ENCODE measurements at places on chromosomes 13 and 19.

DNA sequence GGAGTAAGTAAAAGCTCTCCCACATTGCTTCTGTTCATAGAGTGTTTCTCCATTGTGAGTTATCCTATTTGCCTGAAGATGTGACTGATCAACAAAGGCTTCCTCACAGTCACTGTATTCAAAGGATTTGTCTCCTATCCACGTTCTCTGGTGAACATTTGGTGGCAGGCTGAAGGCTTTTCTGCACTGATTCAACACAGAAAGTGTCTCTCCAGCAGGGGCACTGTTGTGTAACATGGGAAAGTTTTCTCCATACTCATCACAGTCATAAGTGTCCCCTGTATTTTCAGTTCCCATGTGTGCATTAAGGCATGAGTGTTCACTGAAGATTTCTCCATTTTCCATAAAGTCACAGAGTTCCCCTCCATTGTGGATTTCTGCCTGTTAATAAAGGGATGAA lies 17.6 kb downstream of the ZNF121 start:
- no peak for DNase-seq

GRCh38 chr13:26465954-26466353 lies 91.5 kb upstream of the WASF3 start:
- DNase-seq = no peak

- DNase-seq = no peak
Observed at GRCh38 chr13:71156550-71156949, 710.5 kb downstream of the DACH1 start.

DNA sequence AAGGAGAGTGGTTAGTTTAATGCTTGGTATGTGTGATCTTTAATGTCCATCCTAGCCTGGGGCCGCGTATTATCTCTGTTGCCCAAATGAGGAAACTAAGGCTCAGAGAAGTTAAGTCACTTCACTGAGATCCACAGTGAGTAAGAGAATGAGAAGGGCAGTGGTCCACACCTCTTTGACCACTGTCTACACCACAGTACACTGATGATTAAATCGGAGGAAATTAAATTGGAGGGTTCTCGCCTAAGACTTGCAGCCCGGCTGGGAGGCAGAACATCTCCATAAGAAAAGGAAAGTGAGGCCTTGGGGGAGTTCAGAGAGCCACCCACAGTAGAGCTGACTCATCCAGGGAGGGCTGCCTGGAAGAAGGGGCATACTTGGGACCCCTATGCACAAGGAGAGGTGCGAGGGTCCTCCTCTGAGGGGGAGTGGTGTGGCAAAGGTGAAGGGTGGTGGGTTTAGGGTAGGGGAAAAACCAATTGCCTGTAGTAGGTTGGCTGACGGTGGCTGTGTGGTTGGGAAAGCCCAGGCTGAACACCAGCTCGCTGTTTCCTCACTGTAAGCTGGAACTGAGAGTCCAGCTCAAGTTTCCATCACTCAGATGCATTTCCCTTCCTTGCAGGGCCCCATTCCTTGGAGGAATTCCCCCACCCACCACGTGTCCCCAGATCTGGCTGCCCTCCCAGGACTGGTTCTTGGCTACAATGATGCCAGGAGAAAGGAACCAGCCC lies 15.0 kb upstream of the DHRS12 start:
- DNase-seq = no peak

- no peak for DNase-seq
Observed at GRCh38 chr19:17404015-17404414, 1.4 kb downstream of the BST2 start.

- DNase-seq = no peak
Observed at GRCh38 chr13:45242524-45242923, 41.7 kb upstream of the KCTD4 start.

GRCh38 chr19:38563475-38563874 lies 54.3 kb downstream of the MAP4K1 start:
- no peak for DNase-seq

DNA sequence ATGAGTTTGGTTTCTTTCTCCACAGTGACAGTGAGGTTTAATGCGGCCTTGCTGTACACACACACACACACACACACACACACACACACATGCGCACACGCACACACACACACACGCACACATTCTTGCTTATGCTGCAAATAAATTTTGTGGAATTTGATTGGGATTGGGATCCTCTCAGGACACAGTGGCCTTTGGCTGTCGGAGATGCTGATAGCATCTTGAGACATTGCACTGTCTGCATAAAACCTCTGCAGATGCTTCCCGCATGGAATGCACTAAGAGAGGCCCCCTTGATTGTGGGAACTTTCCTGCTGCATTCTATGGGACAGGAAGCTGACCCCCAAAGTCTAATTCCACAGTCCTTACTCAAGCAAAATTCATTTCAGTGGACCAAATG lies 145.6 kb downstream of the FLT1 start:
- no peak for DNase-seq

- no peak for DNase-seq
Observed at GRCh38 chr13:31967155-31967554, 64.4 kb upstream of the FRY start.

DNA sequence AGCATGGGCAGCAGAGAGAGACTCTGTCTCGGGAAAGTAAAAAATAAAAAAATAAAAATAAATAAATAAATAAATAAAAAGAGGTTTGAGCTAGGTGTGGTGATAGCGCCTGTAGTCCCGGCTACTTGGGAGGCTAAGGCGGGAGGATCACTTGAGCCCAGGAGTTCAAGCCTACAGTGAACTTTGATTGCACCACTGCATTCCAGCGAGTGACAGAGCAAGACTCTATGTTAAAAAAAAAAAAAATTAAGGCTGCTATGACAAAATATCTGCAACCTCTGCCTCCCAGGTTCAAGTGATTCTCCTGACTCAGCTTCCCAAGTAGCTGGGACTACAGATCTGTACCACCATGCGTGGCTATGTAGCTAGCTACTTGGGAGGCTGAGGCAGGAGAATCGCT lies 3.2 kb upstream of the DENND1C start:
- DNase-seq = no peak

- DNase-seq = peak; percentile 83
Observed at GRCh38 chr19:35318679-35319448, 10.1 kb upstream of the CD22 start.
